SW480 (cell line): ENCODE measurements at places on chromosomes 7 and 10.

DNA sequence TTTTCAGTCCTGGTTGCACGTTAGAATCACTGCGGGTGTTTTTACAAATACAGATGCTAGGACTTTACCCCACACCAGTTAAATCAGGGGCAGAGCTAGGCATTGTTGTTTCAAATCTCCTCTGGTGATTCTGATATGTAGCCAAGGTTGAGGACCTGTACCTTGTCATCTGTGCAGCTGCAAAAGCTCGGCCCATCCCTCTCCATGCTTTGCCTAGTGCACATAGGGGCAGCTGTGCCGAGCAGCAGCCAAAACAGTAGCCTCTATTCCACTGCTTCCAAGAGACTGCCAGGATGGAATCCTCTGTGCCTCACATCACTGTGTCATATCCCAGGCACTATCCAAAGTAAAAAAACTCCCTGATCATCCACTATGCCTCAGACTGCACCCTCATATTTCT, 181.3 kb downstream of the CDK14 start:
- DNase-seq = no peak

GRCh38 chr7:55149001-55149400, 130.2 kb downstream of the EGFR start:
- DNase-seq = no peak

GRCh38 chr7:106012184-106012583, 49.1 kb downstream of the CDHR3 start:
- no peak for DNase-seq

DNA sequence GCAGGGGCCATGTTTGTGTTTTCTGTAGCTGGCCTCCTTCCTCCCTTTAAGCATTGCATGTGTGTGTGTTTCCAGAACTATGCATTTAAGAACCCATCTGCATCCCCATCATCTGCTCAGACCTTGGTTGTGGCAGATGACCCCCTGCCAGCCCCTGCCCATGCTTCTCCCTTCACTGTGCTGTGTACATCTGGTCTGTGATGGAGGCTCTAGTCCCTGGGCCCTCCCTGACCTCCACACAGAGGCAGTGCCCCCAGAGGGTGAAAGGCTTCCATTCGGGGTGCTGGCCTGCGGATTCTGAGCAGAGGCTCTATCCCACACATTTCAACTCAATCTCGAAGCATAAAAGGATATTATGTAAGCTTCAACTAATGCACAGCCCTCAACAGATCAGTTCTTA, 89.4 kb downstream of the TACC2 start:
- no peak for DNase-seq

DNA sequence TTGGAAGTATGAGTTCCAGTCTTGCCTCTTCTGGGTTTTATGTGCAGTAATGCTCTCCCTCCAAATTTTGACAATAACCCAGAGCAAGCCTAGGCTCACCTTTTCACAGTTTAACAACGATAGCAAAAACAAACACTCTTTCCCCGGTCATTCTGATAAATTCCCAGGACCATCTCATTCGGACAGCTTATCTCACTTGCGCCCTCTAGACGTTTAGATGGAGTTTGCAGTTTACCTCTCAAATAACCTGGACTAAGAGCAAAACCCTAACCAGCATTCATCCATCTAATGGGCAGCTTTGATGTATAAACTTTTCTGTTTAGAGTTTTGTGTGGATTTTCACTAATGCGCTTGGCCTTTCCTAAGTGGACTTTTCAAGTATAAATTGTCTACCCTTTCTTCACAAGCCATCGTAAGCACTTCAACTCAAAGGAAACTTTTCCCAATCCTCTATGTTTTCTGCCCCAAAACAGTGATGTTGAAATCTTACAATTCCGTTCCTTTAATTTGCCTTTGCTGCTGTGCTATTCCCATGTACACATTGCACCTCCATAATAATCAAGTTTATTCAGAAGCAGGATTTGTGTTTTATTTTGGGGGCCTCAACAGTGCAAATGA, 114.9 kb downstream of the HDAC9 start:
- DNase-seq = peak; percentile 41

GRCh38 chr10:115084277-115084850, 8.8 kb upstream of the ATRNL1 start:
- DNase-seq = no peak

GRCh38 chr10:81873932-81874816, 820 bp upstream of the NRG3 start:
- no peak for DNase-seq

DNA sequence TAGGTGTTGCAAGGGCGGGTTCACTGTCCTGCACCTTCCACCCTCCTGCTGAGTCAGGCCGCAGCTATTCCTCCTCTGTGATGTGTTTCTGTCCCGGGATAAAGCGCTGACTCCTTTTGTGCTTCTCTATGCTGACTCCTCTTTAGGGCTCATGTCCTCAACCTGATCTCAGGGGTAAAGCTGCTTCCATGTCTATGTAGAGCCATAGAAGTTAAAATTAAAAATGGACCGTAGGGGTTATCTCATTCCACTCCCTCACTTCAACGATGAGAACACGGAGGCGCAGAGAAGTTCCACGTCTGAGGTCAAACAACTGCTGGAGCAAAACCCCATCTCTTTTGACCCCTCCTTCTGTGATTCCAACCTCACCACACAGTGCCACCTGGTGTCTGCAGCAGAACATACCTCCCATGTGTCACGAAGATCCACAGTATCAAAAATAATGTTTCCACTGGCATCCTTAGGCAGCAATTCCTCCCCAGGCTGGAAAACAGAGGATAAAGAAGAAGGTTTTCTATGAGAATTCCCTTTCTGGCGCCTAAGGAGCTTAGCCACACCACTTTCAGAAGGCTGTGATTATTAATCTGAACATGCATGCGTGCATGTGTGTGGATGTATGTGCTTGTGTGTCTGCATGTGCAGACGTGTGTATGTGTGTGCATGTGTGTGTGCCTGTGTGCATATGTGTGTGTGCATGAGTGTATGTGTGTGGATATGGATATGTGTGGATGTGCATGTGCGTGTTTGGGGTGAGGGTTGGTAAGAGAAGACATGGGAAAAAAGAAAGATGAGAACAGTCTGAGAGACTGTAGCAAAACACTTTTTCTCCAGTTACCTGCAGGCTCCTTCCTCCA, 81.2 kb upstream of the UCN3 start:
- peak; percentile 70 for DNase-seq

DNA sequence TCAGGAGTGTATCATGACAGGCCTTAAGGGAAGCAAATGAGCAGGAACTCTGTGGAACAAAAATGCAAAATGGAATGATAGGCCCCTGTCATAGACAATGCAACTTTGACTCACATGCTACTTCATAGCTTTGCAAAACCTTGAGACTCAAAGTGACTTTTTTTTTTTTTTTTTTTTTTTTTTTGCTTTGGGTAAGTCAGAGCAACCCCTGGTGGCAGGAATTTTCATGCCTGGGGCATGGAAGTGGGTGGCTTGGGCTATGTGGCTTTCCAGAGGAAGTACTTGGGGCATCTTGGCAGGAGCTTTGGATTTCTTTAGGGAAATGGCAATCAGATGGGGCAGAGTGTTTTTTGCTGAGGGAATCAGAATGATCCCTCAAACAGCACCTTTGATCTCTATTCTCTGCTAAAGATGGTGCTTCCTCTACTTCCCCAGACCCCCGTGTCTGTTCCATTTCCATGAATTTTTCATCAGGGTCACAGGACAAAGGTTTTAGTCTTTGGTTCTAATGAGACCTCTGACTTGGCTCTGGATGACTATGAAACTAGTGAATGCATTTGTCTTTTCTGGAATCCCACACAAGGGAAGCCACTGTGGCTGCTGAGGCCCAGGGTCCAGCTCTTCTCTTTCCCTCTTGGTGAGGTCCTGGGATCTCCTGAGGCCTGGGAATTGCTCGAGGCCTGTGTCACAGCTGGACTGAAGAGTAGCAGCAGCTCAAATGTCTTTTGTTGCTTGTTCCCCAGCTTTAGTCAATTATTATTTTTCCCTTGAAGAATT, 62.8 kb downstream of the TACC2 start:
- peak; percentile 59 for DNase-seq

GRCh38 chr7:33762151-33762910, 143.0 kb upstream of the BMPER start:
- DNase-seq = no peak

- DNase-seq = no peak
Observed at GRCh38 chr10:71202314-71202713, 10.1 kb upstream of the UNC5B start.

GRCh38 chr10:3723766-3724165, 61.2 kb downstream of the KLF6 start:
- DNase-seq = no peak

DNA sequence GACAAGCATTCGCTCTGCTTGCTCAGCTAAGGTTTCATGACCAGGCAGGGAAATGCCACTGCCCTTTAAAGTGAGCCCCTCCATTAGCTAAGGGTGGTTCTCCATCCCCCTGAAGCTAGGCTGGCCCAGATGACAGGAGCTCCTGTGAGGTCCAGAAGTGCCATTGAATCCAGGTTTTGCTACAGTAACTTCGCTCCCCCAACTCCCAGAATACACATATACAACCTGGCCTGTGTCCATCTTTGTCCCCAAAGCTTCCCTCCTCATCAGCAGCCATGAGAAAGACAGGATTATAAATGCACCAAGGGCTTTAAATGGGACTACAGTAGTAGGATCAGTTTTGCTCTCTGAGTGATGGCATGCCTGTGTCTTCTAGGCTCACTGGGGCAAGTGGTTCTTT, 35.5 kb upstream of the VCL start:
- DNase-seq = no peak

DNA sequence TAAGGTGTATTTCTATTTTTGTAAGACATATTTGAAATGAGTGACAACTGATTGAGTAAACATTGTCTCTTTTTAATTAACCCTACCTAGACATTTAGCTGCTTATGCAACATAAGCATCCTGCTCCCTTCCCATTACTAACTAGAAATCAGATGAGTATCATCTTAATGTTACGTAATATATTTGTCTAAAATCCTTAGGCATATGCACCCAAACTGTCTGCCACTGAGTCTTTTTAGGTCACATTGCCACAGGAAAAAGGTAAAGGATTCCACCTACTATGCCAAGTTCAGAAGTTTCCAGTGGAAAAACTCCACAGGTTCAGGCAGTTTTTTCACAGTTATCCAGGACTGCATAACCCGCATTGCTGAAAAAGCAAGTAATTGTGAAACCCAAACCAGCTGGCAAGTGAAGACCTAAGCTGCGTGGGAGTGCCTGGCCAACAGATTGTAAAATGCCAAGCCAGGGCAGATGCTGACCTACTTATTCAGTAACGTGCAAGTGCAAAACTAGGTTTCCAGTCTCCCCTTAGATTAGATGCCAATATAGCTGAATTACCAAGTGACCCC, 983.7 kb downstream of the GATA3 start:
- DNase-seq = no peak

DNA sequence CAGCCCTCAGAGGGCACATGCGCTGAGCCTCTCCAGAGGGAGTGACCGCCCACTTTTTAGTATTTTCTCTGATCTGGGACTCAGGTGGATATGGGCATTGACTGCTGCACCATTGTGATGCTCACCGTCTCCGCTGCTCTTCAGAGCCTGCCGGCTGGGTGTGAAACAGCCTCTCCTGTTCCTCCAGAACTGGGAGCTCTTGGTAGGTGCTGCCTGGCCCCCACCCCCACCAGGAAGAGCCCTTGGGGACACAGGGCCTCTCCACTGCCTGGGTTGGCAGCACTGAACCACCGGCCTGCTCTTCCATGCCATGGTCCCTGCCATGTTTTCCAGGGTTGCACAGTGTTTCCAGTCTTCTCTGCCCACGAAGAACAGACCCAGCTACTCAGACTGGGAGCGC, 36.3 kb downstream of the ARHGAP22 start:
- no peak for DNase-seq

DNA sequence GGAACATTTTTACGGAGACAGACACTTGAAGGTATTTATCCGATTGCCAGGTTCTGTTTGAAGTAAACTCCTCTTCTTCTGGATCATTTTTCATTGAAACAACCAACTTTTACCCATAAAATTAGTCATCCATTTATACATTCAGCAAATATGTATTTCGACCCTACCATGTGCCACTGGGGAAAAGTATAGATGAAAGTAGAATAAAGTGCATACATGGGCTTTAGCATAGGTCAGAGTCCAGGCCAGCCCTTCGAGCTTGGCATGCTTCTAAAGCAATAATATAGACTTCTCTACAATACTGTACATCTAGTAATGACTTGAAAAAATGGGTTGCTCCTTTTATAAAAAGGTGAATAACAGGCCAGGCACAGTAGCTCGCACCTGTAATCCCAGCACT, 10.1 kb downstream of the SLC25A16 start:
- no peak for DNase-seq

DNA sequence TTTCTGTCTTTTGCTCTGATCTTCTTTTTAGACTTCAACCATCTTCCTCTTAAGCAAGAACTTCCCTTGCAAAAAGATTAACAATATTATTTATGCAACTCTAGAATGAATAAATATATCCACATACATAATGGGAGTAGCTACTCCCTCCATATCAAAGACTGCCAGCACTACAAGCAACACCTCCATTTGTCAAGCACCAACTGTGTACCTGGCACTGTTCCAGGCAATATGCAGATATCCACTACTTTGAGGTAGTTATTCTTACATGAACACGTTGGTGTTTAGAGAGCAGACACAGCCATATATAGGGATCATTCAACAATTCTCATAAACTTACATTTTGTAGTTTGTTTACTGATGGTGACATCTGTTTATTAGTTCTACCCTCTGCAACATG, 83.6 kb upstream of the CACNB2 start:
- no peak for DNase-seq

- no peak for DNase-seq
Observed at GRCh38 chr10:99781734-99782429, 558 bp upstream of the ABCC2 start.

DNA sequence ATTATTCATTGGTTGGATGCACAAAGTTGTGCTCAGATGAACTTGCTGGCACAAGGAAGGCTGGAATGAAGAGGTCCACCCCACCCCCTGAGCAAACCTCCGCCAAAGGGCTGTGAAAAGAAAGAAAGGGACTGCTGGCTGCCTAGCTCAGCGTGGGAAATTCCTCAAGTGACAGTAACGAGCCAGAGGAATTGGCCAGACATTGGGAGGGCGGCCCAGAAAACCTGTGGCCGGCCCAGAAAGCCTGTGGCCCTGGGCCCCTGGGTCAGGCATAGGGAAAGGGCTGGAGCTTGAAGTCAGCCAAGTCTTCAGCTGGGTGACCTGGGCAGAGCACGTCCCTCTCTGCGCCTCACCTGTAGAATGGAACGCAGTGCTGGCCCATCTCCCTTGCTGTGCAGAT, 30.6 kb upstream of the CTBP2 start:
- no peak for DNase-seq

DNA sequence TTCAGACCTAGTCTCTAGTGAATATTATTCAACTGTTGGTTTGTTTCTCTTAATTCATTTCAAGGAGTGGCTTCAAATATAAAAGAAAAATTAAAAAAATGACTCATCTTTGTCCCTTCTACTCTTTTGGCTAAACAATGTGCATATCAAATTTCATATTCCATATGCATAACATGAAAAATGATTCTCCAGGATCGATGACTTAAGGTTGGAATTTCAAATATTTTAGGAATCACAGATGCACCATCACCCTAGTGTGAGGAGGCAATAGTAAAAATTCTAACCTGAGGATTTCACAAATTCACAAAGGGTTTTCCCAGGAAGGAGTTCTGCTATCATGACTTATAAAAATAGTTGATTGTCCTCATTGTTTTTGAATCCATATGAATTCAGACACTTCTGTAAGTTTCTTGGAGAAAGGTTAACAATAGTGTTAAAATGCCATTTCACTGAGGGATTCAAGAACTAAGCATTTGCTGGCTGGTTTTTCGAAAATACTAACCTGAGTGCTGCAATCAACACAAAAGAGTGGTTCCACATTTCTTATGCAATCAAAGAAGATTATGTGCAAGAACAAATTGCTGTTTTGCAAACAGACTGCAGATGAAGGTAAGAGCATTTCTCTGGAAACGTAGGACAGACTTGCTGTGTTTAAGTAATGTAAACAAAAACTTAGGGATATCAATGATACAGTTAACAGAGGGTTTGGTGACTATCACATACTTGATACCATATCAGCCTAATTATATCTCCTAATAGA, 547.5 kb upstream of the LRRTM3 start:
- no peak for DNase-seq
